Stimulated activated memory B cell treated with anti-CD40 and anti-IgM and Interleukin-4, amounts not matched to agents 10 μg/mL and 1 μg/mL and 100 μg/mL, for 72 hours (primary cell): ENCODE measurements at places on chromosomes 6 and 20.
A peak's percentile ranks its signal among the peaks of the same experiment; 100 is the strongest.

DNA sequence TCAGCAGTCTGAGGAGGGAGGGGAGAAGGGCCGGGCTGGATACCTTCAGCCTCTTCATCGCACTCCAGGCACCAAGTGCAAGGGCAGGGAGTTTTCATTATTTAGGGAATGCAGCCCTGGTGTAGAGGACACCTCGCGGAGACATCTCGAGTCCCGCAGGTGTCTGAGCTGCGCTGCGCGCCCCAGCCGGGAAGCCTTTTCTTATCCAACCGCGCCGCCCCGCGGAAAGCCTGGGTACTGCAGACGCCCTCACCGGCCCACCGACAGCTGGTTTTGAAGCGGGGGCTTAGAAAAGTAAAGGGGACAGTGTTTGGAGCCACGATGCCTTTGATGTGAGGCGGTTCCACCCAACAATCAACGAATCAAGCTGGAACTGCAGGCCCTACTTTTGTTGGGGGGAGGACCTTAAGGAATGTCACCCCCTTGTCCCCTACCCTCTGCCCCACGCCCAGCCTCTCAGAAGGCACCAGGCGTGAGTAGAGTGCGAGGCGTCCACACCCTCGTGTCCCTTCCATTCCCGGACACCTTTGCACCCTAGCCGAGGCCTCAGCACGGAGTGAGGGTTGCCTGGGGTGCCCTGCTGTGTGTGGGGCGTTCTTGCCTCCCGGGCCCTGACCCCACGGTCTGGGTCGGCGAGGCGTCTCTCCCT, 8.6 kb downstream of the NKX2-2 start:
- peak; percentile 52 for ATAC-seq

DNA sequence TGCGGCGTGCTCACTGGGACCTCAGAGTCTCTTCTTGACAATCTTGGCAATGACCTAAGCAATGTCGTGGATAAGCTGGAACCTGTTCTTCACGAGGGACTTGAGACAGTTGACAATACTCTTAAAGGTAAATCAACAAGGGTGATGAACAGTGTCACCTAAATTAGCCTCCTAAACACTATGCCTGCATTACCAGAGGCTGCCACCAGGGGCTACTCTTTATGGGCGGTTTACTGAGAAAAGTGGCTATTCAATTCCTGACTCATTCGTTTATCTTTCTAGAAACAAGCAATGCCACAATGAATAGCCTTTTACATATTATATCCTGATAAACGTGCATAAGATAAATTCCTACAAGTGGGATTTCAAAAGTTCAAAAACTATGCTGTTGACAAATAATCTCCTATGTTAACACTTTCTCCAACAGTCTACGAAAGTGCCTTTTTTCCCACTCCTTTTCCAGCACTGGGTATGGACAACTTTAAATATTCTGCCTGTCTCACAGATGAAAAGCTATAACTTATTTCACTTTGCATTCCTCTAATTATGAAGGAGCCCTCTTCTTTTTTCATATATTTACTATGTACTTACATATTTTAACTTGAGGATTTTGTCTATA, 1.3 kb downstream of the BPIFA2 start:
- no peak for ATAC-seq

DNA sequence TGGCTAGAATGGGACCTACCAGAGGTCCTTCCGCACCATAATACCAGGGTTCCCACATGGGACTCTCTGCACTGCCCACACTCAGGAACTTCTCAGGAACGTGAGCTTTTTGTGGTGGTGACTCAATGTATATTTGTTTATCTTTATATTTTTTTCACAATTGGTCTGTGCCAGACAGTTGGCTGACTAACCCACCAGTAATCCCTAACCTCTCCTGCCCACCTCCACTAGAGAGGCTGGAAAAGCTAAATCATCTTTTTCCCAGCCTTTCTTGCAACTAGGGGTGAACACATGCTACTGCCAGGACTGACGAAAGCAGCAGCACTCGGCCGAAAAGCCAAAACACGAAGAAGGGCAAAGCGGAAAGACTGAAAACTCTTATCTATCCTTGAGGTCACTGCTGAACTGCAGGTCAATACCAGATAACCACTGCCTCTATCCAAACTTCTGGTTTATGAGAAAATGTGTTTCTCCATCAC, 112.9 kb downstream of the TRERF1 start:
- no peak for ATAC-seq

DNA sequence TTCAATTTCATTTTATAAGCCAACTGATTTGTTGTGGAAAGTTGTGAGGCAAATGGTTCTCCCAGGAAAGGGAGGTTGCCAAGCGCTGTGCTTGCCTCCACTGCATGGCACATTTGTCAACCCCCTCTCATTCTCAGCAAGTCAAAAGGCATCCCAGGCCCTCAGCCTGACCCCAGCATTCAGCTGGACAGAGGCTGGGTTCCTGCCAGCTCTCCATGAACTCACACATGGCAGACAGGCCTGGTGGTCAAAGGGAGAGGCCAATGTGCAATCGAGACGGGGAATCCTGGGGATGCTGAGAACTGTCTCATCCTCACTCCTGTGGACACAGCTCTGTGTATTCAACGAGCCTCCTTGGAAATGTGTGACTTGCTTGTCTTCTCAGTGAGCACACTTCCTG, 106.0 kb upstream of the CDH4 start:
- no peak for ATAC-seq

- ATAC-seq: no peak
Measured at GRCh38 chr6:110622912-110623578, 146.6 kb upstream of the SLC22A16 start.

DNA sequence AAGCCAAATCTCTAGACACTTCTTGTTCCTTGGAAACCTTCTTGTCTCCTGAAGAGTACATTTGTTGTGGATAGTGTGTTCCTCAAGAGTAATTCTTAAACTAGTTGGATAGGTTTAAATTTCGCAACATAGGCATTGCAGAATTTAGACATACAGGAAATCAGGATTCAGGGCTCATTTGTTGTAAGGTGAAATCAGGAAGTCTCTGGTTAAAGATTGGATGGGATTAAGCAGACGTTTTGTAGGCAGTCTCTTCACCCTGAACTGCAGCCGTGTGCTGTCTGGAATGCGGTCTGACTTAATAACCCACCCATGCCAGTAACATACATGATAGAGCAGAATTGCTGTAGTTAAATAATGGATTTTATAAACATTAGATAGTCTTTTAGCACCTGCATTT, 21.7 kb downstream of the HIVEP1 start:
- no peak for ATAC-seq

GRCh38 chr6:90849686-90850085, 262.8 kb upstream of the MAP3K7 start:
- no peak for ATAC-seq
